ENCODE measurements at places on chromosomes 16 and 17.
A peak's percentile ranks its signal among the peaks of the same experiment; 100 is the strongest.

DNA sequence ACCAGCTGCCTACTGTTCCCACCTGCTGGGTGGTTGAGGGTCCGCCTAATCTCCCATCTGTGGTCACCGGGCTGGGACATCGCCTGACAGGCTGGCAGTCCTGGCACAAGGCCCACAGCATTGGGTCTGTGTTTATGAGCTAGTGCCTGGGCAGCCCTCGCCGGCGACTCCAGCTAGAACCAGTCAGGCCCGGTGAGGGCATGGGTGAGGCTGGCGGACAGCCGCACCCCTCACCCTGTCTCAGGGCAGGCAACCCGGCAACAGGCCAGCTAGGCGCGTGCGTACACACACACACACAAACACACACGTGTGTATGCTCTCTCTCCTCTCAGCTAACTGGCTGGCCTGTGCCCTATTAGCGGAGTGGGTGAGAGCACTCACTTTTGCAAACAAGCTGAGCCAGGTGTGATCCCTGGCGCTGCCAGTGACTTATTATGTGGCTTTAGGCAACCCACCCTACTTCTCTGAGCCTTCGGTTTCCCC, 10.4 kb downstream of the HSD11B2 start:
- DNase-seq, result no peak

DNA sequence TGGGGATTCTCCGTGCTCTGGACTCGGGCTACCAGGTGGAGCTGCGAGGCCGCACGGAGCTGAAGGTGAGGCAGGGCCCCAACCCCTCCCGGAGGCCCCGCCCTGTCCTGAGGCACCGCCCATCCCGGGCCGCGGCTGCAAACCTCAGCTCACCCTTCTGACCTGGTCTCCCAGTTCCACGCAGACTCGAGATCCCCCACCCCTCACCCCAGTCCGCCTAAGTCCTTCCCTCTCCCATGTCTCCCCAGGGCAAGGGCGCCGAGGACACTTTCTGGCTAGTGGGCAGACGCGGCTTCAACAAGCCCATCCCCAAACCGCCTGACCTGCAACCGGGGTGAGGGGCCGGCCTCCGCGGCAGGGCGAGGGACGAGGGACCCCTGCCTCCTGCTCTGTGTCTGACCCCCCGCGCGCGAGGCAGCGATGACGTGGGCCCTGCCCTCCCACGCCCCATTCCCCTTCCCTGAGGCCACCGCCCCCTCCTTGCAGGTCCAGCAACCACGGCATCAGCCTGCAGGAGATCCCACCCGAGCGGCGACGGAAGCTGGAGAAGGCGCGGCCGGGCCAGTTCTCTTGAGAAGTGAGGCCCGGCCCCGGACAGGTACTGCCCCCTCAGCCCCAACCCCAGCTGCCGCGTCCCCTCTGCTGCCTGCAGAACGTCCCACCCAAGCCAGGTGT, 13.7 kb downstream of the GUCY2D start:
- no peak for DNase-seq

- no peak for DNase-seq
Observed at GRCh38 chr16:78990309-78990701, 610.2 kb downstream of the MAF start.

- DNase-seq, result no peak
Observed at GRCh38 chr17:4108397-4108796, 34.4 kb downstream of the ZZEF1 start.

GRCh38 chr17:81108220-81108619, 57.1 kb upstream of the PVALEF start:
- no peak for DNase-seq

GRCh38 chr17:55348749-55349354, 72.8 kb downstream of the MMD start:
- peak; percentile 79 for DNase-seq

DNA sequence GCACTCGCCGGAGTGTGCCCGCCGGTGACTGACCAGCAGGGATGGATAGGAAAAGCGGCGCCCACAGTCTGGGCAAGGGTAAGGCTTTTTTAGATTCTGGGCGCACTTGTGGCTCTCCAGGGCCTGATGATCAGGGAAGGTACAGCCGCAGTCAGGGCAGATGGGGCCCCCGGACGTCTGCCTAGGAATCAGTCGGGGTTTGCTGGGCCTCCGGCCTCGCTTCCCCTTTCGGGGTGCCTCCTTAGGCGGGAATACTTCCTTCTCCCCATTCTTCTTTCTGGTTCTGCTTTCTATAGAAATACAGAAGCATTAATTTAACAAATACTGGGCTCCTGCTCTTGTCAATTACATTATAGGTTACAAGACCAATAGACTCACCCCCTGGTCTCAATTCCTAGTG, 5.0 kb downstream of the ZNF689 start:
- DNase-seq, result no peak

DNA sequence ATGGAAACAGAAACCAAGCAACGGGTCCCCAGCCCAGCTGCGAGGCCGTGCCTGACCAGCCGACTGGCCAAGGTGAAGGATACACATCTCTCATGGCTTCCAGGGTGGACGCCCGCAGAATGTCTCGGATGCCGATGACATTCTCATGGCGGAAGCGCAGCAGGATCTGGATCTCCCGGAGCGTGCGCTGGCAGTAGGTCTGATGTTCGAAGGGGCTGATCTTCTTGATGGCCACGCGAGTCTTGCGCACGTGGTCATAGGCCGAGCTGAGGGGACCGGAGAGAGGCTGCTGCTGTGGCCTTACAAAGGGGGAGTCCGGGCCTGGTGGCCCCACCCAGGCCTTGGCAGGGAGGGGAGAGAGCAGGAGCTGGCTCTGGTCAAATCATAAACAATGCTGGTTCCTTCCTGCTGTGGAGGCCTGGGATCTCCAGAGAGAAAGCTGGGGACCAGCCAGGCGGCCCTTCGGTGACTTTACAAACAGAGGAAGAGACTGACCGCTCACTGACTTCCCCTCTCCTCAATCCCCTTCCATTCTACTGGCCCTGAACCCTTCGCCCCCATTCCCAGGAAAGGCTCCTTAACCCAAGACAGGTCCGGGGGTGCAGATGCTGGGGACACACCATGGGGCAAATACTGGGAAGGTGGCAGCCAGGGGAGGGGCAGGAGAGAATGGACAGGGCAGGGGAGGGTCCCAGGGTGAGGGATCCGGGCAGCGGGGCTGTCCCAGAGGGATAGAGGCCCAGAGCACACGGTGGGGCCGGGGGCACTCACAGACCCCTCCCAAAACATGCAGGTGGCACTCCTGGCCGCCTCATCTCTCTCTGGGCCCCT, 1.1 kb downstream of the MAPK3 start:
- DNase-seq, result no peak

DNA sequence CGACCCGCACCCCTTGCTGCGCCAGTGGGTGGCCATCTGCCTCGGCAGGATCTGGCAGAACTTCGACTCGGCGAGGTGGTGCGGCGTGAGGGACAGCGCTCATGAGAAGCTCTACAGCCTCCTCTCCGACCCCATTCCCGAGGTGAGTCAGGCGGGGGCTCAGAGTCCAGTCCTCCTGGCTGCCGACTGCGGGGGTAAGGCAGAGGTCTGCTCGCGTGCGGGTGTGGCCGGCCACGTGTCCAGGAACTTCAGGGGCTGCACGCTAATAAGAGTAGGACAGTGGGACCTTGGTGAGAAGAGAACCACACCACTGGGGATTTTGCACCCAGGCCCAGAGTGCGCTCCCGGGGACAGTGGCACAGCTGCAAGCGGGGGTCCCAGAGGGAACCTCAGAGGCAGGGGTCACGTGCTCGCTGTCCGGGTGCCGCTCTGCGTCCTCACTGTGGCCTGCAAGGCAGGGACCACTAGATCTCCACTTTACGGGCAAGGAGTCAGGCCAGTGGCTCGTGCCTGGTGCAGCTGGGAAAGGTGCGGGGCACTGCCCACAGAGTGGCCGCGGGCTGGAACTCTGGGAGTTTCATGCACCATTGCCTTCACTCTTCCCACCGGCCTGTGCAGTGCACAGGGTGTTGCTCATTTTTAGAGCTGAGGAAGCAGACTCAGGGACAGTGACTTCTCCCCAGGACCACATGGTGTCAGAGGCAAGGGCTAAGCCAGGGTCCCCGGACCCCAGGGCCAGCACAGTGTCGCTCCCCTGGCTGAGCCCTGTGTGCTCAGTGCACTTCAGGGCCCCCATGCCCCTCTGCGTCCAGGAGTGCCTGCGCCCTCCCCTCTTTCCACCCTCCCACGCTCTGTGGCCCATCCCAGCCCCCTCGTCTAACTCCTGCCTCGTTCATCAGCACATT, 107.6 kb upstream of the CHMP6 start:
- no peak for DNase-seq

All from KBM-7 (cell line).